Osteoblast (primary cell): ENCODE measurements at places on chromosomes 4 and X.

GRCh38 chrX:154436983-154437752, at the start of gene GDI1:
GDI1 (plus strand) TSS chrX:154437154; CDS start chrX:154437255, 101 bp downstream.
- DNase-seq = peak; percentile 97
- H3K27ac ChIP-seq = no peak within 1 kb of the TSS
- no peaks in the 10 kb centered on the region for H3K27me3 ChIP-seq
- H3K36me3 ChIP-seq = peaks cover 31% of the 10 kb centered on the region

- H3K27me3 ChIP-seq = no peaks in the 10 kb centered on the region
- no peaks in the 10 kb centered on the region for H3K36me3 ChIP-seq
- DNase-seq = no peak
- no peak overlapping the region for H3K27ac ChIP-seq
Observed at GRCh38 chr4:111127841-111128240, 505.0 kb upstream of the PITX2 start.

- no peak for DNase-seq
- no peak overlapping the region for H3K4me3 ChIP-seq
Observed at GRCh38 chr4:32858361-32858760, 2138.2 kb downstream of the PCDH7 start.

DNA sequence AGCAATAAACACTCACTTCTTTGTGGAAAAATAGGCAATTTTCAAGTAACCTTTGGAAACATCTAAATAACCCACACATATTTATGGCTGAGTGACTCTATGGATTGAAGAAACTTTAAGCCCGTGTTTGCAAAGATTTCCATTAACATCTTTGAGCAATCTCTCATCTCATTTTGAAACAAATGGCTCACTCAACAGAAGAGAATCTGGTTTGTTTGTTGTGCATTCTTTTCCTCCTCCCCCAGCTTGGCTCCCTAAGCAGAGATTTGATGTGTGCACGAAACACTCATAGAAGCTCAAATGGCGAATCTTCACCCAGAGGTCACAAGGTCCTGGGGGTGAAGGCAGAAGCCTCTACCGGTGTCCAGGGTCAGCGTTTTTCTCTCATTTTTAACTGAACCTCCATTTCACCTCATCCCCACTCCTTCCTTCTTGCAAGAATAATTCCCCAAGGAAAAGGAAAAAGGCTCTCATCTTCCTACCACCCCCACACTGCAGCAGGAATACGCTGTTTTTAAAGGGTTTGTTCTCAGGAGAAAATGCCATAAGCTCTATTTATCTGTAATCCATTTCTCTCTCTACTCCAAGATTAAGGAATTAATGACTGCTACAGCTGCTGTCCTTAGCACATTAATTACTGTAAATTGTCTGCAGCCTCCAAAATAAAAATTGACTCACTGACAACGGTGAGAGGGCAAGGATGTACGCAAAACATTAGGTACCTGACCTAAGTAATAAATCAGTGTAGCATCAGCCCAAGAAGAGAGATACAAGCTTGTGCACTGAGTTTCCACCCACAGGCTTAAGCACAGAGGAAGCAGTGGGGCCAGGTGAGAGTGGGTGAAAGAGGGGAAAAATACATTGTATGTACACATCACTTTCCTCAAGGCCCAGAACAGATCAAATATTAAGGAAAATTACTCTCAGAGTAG, 307.6 kb upstream of the NOCT start:
- H3K4me3 ChIP-seq = no peak overlapping the region
- peaks cover 15% of the 10 kb centered on the region for H3K27me3 ChIP-seq
- H3K4me1 ChIP-seq = no peaks in the 10 kb centered on the region
- no peaks in the 10 kb centered on the region for H3K36me3 ChIP-seq
- no peak for DNase-seq

DNA sequence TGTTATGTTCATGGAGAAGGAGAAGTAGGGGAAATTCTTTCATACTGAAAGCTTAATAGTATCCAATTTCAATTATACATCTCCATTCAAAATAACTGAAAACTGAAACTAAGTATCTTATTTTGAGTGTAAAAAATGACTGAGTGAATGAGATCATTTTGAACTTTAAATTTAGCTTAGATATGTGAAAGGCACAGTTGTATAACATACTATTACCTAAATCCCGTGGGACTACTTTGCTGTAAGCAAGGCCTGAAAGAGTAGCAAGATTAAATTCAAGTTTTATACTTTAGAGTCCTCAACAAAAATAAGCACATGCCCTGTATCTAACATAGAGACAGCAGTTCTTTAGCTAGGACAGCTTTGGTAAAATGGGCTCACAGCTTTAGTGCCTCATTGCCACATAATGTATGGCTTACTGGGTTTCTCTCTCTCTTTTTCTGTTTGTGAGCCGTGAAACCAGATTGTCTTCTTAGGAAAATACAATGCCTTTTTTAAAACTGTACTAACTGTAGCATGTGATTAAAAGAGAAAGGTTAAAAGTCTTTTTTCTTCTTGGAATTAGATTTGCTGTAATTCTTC, 43.2 kb downstream of the GSTCD start:
- H3K27ac ChIP-seq = no peak overlapping the region
- no peak overlapping the region for H3K4me3 ChIP-seq
- no peaks in the 10 kb centered on the region for H3K36me3 ChIP-seq
- DNase-seq = no peak

DNA sequence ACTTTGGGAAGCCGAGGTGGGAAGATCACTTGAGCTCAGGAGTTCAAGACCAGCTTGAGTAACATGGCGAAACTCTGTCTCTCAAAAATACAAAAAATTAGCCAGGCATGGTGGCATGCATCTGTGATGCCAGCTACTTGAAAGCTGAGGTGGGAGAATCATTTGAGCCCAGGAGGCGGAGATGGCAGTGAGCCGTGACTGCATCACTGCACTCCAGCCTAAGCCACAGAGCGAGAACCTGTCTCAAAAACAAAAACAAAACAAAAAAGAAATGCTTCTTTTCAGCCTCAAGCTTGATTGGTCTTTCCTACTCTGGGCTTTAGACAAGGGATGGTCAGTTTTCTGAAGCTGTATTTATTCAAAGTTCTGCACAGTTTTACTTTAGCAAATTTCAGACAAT, 15.8 kb upstream of the DHRSX start:
- H3K27ac ChIP-seq = no peak overlapping the region
- DNase-seq = no peak
- no peaks in the 10 kb centered on the region for H3K36me3 ChIP-seq
- peaks cover 6% of the 10 kb centered on the region for H3K27me3 ChIP-seq
- no peaks in the 10 kb centered on the region for H3K4me1 ChIP-seq
